Choroid plexus epithelial cell (primary cell): ENCODE measurements at places on chromosomes 13 and 19.

DNA sequence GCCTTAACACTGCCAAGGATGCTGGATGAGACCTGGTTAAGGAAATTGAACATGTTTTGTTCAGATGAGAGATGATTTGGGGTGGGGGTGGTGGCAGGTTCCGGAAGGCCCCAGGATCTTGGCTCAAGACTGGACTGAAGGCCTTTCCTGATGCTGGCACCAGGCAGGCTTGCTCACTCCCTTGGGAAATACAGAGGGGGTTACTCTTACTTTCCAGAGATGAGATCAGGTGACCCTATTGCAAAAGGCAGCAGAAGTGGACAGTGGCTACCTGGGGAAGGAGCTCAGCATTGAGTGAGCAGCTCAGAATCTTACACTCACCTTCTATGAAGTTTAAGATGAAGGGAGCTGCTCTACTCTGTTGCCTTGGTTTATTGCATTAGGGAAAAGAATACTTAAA lies 10.8 kb downstream of the GATAD2A start:
- peak; percentile 22 for DNase-seq

DNA sequence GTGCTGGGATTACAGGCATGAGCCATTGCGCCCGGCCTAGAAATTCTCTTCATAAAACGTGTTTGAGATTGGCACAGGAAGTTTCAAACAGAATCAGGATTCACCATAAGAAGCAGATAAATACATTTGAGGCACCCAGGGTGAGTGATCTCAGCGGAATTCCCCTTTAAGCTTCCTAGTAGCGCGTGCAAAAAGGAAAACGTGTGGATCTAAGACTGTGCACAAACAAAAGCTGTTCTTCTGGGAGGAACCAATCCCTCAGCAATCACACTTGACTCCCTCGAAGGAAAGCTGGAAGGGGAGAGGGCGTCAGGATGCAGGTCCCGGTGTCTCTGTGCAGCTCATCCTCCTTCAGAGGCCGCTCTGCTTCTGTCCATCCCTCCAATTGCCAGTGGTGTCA lies 15.5 kb downstream of the MCF2L start:
- DNase-seq: no peak

DNA sequence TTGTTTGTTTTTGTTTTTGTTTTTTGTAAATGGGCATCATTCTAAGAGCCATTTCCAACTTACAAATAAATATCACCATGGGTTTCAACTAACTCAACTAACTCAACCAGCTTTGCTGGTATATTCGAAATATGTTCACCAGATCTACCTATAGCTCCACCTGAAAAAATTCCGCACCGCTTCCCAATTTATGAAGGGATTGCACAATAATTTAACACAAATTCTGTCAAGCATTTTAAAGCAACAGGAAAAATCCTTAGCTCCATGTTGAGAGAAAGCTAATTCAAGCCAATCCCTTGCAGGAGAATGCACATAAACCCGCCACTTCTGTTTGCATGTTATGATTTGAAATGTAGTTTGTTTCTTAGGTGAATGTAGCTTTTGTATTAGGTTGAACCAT lies 417.8 kb downstream of the EFNB2 start:
- no peak for DNase-seq

DNA sequence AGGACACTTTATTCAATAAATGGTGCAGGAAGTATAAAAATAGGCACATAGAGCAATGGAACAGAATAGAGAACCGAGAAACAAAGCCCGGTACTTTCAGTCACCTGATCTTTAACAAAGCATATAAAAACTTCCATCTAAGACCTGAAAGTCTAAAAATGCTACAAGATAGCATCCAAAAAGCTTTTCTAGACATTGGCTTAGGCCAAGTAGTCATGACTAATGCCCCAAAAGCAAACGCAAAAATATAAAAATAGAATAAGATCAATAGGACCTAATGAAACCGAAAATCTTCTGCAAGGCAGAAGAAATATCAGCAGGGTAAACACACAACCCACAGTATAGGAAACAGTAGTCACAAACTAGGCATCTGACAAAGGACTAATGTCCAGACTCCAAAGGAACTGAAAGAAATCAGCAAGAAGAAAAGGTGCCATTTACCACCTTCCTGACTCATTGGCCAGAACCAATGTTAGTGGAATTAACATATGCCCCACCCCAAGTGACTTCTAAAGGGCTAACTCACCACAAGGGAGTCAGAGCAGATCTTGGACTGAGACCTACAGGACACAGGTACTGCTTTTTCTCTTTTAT lies 40.8 kb upstream of the CEACAM21 start:
- no peak for DNase-seq

DNA sequence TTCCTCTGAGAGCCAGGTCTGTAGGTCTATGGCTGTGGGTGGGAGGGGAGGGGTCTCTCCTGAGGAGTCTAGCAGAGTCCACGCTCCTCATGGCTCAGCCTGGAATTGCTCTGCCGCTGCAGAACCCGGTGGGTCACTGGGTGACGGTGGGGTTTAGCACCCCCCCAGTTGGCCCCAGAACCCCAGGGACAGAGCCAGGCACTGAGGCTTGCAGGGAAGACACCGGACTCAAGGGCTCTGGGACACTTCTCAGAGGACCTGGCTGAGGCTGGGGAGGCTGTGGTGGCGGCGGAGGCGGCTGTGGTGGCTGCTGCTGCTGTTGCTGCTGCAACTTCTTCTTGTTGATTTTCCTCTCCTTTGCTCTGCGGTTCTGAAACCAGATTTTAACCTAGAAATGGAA lies 6.1 kb downstream of the CDX2 start:
- DNase-seq: no peak

DNA sequence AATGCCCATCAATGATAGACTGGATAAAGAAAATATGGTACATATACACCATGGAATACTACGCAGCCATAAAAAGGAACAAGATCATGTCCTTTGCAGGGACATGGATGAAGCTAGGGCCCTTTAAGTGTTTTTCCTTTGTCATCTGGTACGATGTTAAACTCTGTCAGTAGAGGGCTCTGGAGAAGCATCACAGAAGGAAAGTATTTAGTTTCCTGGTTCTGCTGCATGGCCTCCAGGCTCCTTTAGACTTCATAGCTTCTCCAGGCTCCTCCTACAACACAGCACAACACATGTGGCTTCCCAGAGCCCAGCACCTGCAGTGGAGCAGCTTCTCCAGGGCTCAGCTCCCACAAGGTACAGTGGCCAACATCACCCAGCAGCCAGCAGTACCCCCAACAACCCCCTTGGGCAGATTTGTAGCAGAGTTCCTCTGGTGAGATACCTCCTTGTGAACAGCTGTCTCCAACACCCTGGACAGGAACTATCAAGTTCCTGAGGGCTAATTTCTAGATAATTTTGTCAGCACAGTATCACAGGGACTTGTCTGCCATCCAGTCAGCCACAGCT lies 63.4 kb downstream of the KCTD12 start:
- peak; percentile 74 for DNase-seq

DNA sequence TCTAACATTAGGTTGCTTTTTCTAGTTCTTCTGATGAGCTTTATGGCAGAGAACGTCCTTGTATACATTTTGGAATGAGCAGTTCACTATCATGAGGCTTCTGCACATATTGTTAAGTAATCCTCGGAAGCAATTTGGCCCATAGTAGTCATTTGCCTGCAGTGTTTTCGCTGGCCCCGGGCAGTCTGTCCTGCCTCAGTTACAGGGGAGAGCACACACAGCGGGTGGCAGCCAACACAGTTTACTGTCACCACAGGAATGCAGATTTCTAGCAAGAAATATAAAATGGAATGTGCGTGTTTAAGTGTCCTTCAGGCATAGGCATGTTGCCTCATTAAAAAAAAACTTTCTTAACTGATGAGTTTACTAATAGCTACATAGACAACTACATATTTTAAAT lies 71.5 kb upstream of the GJB6 start:
- peak; percentile 62 for DNase-seq

- peak; percentile 57 for DNase-seq
These were observed 109.3 kb downstream of the COL4A2 start for GRCh38 chr13:110416131-110417025.

DNA sequence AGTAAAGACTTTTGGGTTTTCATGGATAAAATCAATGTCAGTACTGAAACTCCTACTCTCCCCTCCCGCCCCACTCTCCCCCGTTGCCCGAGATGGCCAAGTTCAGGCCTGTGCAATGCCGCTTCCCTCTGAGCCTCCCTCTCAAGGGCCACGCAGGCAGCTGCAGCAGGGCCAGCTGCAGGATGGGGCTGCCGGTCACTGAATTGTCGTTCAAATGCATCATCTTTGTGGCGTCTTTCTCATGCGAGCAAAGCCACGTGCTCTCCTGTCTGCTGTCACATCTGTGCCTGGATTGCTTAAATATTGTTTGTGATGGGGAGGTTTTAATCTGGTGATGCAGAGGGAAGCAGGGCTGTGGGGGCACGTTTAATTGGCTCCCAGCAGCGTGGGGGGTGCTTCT lies 26.6 kb downstream of the SHISA2 start:
- no peak for DNase-seq

- DNase-seq: no peak
These were observed 157.6 kb downstream of the FOXO1 start for GRCh38 chr13:40508767-40509342.

DNA sequence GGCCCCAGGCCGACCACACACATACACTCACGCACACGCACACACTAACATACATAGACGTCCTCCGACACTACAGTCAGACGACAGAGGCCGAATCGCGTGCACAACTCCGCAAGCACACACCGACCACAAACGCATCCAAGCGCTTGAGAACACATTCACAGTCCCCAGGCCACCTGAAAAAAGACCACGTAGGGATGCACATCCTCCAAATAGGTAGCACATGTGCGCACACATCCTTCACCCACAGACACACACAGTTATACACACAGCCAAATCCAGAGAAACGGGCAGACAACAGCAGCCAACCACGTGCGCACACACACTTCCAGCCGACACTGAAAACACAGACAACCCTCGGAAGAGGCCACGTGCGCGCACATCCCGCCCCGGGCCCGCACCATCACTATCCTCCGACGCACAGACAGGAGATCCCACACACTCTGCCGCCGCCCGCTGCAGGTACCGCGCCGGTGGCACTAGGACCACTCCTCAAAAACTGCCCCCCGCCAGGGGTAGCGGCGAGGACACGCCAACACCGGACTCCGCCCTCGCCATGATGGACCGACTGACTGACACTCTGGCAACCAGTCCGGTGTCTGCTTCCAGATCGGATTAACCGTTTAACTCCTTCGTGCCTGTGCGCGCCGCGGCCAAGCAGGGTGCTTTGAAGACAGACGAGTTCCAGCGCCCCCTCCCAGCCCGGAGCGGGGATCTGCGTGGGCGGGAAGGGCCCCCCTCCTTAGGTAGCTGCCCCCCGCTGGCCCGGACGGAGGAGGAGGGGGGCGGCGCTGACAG lies 493 bp upstream of the PDE4A start:
- peak; percentile 94 for DNase-seq

DNA sequence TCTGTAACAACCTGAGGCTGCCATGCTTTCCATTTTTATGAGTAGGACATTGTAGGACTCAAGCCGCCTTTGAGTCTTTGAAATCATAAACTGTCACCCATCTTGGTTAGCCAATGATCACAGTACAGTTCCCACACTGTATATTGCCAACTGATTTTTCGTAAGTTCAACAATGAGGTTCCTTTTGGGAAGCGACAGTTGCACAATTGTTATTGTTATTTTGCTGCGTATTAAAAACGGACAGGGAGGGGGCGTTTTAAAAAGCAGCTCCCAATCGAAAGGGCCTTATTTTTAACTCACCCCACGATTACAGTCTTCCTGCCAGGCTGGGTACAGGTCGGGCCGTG lies 601 bp downstream of the SLC46A3 start:
- peak; percentile 37 for DNase-seq

- no peak for DNase-seq
These were observed 84.7 kb downstream of the DLEU7 start for GRCh38 chr13:50758796-50759195.

GRCh38 chr19:815775-816499 lies 5.8 kb downstream of the PLPPR3 start:
- no peak for DNase-seq
